ENCODE measurements at places on chromosomes 6 and 20. TPM values are rescaled to one million over a fixed set of nuclear protein-coding genes. Genes with fewer than 3 reads are reported as not detected.

Gene RING1
- 13.0 TPM for total RNA-seq

Gene CCN6
- 8.2 TPM for total RNA-seq

Gene GPLD1
- total RNA-seq: not detected

Gene MUC22
- not detected for total RNA-seq

Gene PTCRA
- total RNA-seq: not detected

Gene COL21A1
- total RNA-seq: 0.50 TPM

Gene ZNF831
- total RNA-seq: not detected

Gene COL11A2
- 0.17 TPM for total RNA-seq

- DNase-seq: no peak
These were observed 41.4 kb upstream of the MLN start for GRCh38 chr6:33845031-33845745.

- DNase-seq: no peak
These were observed 125.0 kb upstream of the DOK5 start for GRCh38 chr20:54350415-54350814.

DNA sequence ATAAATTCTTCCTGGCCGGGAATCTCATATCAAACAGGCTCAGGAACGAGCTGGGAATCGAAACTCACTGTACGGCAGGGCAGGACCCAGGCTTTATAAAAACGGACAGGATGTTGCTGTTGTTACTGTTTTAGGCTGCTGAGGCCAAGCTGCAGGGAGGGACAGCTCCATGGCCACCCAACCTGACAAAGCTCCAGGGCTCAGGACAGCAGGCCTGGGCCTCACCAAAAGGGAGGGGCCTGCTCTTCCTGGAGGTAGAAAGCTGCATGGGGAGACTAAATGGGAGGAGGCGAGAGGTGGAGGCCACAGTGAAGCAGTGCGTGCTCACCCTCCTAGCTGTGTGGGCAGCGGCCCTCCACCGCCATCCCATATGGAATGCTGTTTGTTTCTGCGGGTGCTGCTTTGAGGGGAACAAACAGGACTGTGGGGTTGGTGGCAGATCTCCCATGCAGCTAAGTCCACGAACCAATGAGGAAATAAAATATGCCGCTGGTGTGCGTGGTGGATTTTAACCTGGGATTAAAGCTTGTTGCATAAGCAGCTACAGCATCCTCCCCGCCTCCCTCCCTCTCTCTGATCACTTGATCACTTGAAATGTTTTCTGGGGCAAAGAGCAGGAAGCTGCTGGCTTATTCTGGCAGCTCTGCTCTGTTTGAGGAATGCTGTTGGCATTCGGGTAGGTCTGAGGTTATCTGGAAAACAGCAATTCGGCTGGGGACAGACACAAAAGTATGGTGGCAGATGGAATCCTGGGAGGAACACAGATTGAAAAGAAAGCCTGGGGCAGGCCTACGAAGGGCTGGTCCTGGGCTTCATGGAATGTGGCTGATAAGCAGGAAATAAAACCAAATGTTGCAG is 2.4 kb upstream of the ZMYND8 start:
- peak; percentile 81 for DNase-seq

- DNase-seq: no peak
These were observed 78.4 kb downstream of the NOL4L start for GRCh38 chr20:32506721-32507120.

DNA sequence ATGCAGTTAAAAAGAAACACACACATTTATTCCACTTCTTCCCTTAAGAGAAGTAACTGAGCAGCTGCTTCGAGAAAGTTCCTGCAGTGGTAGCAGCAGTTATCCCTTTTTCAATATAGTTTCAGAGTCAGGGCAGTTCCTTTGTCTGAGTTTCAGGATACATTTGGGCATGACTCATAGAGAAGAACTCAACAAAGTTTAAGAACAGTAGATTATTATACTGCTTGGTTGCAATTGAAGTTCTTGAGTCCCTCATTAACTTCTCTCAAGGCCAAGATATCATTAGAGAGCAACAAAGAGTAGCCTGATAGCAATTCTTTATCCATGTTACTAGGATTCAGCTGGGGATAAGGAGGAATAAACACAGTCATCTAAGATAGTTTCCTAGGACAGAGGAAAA is 54.4 kb downstream of the TPD52L1 start:
- peak; percentile 54 for DNase-seq

DNA sequence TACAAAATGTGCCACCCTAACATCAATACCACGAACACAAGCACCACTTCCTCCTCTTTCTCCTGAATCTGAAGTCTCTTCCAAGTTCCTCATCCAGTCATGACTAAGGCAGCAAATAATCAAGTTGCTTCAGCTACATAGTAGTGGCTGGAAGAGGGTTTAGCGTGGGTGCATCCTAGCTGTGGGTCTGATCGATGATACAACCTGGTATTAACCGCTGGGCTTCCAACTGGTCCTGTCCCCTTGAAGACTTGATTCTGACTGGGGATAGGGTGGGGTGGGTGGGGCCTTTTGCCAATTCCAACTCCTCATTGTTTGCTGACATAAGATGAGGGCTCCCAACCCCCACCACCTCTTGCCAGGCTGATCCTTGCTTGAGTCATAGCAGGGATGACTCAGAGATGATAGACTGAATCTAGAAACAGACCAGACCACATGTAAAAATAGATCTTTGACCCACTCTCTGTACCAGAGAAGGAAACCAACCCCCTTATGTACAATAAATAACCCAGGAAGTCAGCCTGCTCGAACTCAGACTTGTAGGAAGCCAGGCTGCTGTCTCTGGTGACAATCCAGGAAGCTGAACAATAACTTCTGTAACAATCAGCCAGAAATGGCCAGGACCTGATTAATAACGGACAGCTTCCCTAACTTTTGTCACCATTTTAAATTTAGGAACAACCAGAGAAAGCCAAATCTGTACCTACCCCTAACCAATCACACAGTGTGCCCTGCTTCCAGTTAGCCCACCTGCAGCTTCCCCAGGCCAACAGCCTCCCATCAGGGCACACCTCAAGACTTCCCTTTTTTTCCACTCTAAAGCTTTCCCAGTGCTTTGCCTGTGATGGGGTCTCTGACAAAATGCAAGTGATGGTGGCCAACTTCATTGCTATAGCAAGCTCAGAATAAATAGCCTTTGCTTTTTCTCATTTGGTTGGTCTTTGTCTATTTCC is 68.9 kb upstream of the FAM184A start:
- DNase-seq: peak; percentile 93

GRCh38 chr20:58669287-58670006 is 18.4 kb downstream of the STX16 start:
- no peak for DNase-seq

DNA sequence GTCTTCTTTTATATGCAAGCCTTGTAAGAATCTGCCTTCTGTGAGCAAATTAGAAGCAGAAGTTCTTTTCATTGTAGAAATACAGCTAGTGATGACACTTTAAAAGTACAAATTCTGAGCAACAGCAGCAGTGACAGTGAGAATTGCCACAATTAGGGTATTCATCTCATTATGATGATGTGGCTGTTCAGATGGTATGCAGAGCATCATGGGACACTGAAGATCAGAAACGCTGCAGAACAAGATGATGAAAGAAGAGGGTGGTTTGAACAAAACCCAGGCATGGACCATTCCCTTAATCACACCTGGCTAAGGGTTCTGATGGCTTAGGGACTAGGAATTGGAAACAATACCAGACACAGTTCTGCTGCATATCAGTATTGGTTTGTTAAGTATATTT is 312.7 kb upstream of the TBX18 start:
- no peak for DNase-seq

DNA sequence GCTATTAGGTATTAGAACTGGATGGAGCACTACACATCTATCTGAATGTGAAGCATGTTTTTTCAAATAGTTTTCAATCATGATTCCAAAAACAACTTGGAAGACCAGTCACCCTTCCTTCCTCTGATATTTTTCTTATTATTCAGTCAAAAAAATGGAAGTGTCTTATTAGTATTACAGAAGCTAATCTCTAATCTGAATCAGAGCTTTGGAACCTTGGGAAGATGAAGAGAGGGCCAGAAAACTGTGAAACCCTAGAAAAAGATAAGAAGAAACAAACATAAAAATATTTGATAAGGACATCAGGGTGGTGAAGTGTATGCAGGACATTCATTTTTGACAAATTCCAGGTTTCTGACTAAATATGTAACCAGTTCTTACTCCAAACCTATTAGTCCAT is 166.3 kb upstream of the PRSS16 start:
- no peak for DNase-seq

- DNase-seq: no peak
These were observed 251.0 kb downstream of the SYNE1 start for GRCh38 chr6:152386131-152386530.

- no peak for DNase-seq
These were observed 229.8 kb downstream of the HIVEP2 start for GRCh38 chr6:142714951-142715785.

DNA sequence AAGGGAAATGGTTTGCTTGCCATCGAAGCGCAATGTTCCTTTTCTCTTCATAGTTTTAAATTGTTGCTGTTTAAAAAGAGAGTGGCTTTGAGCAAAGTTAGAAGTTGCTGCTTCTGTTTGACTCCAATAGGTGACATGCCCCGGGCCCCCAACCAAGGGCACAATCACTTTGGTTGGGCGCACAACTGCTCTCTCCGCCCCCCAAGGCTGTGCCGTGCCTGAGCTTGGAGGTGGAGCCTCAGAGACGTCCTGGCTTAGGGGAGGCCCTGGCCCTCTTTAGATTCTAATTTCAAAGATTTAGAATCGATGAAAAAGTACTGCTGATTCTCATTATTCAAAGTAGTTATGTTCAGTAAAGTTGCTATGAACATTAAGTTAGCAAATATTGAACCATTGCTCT is 725.9 kb downstream of the COL12A1 start:
- no peak for DNase-seq

DNA sequence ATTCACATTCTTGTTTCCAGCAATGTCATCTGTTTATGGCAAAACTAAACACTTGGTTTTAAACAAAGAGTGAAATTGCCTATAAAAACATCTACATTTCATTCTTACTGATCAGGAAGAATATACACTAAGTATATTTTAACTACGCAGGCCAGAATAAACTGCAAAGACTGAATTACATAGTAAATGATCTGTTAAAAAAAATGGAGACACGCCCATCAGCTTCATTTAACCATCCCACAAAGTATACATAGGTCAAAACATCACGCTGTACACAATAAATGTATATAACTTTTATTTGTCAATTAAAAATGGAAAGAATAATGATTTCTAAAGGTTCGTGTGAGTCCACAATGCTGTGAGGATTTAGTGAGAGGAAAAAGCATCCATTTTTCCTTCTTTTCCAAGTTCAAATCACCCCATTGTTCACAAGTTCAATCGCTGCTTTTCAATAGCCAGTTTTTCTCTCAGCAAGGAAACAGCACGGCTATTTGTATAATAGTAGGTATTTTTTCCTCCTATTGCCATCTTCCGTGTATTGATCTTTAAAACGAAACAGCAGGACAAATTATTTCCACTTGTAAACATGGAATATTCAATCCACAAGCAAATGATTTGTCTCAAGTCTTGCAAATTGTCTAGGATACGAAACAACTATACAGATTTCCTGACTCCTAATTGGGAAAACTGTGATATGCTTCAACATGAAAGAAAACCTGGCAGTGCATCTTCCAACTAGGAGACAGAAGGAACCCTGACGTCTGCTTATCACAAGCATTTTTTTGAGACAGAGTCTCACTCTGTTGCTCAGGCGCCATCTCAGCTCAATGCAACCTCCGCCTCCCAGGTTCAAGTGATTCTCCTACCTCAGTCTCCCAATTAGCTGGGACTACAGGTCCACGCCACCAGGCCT is 10.6 kb downstream of the SFT2D1 start:
- DNase-seq: no peak

GRCh38 chr6:168387426-168387825 is 53.6 kb upstream of the SMOC2 start:
- no peak for DNase-seq

- peak; percentile 45 for DNase-seq
These were observed 25.1 kb upstream of the KIAA0408 start for GRCh38 chr6:127484212-127484863.

- DNase-seq: peak; percentile 17
These were observed 67.2 kb downstream of the OPRM1 start for GRCh38 chr6:154106251-154106650.

DNA sequence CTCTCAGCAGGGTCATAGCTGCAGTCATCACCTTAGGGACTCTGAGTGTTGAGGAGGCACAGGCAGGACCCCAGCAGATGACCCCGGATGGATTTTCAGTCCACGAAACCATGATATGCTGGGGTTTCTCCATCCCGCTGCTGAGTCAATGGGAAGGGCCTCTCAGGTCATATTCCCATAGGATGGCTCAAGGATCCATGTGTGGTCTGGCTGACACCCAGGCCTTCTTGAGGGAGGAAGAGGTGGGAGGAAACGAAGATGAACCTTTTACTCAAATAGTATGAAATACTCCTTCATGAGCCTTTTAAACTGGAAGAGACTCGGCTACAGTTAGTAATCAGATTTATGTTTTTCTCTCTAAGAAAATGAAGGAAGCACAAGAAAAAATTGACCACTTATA is 10.3 kb upstream of the RALY start:
- DNase-seq: no peak

DNA sequence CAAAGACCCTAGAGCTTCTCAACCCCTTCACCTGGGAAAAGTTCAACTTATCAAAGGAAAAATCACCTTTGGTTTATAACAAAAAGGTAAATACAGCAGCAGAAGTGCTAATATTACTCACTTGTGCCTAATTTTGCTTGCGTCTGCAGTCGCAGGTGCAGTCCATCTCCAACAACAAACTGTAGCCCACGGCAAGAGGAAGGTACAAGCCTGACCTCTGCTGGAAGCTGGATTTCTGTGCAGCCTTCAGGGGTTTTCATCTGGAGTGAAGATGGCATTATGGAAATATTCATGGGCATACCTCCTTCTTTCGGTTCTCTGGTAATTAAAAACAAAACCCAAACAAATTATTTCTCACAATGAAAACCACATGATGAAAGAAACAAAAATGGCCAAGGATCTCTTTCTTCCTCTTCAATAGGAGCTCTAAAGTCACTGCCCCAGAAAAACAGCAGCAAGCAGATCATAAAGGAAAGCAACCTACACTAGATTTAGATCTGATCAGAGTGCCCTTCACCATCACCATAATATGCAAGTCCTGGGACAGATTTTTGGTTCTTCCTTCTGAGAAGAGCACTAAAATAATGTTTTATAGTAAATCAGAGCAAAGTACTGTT is 7.8 kb downstream of the UBE3D start:
- peak; percentile 37 for DNase-seq

- DNase-seq: no peak
These were observed 155.9 kb downstream of the SLC24A3 start for GRCh38 chr20:19368351-19368750.

DNA sequence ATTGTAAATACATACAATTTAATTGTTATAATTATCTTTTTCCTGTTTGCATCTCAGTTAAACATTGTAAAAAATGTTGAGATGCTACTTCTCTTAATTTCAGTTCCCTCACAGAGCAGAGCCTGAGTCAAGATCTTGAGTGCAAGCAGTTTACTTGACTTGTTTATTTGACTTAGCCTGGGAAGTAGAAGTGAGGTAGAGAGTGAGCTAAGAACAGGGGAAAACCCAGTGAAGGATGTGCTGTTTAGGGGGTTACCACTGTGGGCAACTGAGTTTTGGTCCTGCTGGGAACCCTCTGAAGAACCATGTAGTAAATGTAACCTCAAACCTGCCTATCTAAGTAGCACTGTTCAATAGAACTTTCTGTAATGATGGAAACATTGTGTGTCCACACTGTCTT is 495.2 kb upstream of the FLRT3 start:
- DNase-seq: no peak
